ENCODE measurements at places on chromosomes 7 and 10.
A peak's percentile ranks its signal among the peaks of the same experiment; 100 is the strongest.

- no peak for DNase-seq
These were observed 25.4 kb downstream of the CYP2C9 start for GRCh38 chr10:94963901-94964300.

DNA sequence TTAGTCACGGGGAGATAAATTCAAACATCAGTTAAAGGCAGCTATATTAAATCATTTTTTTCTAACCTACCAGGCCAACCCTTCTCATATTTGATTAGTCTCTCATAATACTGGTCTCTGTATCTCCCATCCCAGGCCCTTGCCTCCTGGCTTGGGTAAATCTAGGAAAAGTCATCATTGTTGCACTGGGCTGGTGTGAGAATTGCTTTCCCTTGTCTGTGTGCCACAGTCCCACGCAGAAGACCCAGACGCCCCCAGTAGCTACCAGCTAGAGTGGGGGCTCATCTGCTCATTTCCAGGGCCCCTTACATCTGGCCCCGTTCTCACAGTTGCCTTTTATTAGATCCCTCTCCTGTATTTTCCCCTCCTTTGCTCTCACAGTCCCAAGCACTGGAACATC, 67.6 kb upstream of the VIPR2 start:
- no peak for DNase-seq

- peak; percentile 66 for DNase-seq
These were observed 14.1 kb downstream of the NRCAM start for GRCh38 chr7:108442039-108442568.

DNA sequence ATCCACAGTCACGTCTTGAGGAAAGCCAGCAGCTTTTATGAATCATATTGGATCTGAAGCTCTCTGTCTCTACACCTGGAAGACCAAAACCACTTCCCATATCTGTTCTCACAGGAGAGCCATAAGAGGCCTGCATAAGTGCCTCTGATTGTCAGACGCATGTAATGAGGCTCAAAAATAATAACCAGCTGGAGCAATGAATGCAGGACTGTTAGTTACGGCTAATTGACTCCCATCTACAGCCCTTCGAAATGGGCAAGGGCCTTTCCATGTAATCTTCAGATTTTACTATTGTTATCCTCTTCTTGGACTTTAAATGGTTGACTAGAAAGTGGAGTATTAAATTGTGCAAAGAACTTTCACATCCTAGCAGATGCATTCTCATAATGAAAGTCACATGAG, 4.4 kb upstream of the SEMA3C start:
- peak; percentile 99 for DNase-seq

- DNase-seq = no peak
These were observed 592.0 kb downstream of the AUTS2 start for GRCh38 chr7:70190281-70190680.

GRCh38 chr10:87053111-87053510, 33.0 kb downstream of the FAM25A start:
- DNase-seq = no peak

Data from NCI-H187 treated with DMSO at 0.1 percent for 48 hours (cell line).